ENCODE measurements at places on chromosomes 3 and 15.
A peak's percentile ranks its signal among the peaks of the same experiment; 100 is the strongest.

DNA sequence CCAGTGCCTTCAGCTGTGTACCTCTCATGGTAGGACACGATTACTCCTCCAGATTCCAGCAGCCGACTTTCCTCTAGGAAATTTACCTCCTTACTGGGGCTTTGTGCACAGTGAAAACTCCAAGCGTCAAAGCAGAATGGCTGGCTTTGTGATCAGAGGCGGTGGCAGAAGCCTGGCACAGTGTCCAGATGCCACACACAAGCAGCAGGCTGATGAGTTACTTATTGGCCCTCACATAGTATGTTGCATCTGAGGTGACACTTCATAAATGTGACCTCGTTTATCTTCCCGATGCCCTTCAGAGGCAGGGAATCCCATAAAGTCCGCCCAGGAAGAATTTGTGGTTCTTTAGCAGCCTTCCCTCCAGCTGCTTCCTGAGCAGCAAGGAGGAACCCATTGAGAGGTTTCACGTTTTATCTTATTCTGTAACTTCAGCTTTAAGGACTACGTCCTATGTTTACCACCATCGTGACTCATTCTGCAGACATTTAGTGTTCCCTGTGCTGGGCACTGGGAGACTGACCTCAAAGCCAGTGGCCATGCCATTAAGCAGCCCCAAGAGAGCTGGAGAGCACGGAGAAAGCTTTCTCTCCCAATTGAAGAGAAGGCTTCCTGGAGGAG is 107.1 kb upstream of the C15orf61 start:
- no peak for DNase-seq

GRCh38 chr3:196502775-196503195 is 783 bp downstream of the RNF168 start:
- DNase-seq = peak; percentile 32

GRCh38 chr3:56173601-56174000 is 294.7 kb downstream of the ERC2 start:
- DNase-seq = no peak

GRCh38 chr3:66703501-66703900 is 202.7 kb upstream of the LRIG1 start:
- no peak for DNase-seq

DNA sequence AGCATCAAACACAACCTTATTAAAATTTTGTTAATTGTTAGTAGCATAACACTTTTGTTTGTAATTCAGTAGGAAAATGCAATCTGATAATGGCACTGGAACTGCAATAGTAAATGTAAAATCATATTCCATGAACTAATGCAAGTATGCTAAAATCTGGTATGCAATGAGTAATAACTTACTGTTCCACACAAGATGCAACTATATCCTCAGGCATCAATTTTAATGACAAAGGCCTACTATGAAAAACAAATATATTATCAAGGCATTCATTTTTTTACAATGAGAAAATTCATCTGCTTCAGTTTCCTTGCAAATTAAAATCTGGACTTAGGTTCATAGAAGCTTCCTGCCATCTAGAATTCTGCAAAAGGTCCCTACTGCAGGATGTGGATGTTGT is 1.4 kb upstream of the NSMCE3 start:
- no peak for DNase-seq

- no peak for DNase-seq
These were observed 33.3 kb downstream of the TRPM7 start for GRCh38 chr15:50653156-50653743.

GRCh38 chr3:22373182-22373581 is 622.2 kb upstream of the ZNF385D start:
- DNase-seq = no peak

DNA sequence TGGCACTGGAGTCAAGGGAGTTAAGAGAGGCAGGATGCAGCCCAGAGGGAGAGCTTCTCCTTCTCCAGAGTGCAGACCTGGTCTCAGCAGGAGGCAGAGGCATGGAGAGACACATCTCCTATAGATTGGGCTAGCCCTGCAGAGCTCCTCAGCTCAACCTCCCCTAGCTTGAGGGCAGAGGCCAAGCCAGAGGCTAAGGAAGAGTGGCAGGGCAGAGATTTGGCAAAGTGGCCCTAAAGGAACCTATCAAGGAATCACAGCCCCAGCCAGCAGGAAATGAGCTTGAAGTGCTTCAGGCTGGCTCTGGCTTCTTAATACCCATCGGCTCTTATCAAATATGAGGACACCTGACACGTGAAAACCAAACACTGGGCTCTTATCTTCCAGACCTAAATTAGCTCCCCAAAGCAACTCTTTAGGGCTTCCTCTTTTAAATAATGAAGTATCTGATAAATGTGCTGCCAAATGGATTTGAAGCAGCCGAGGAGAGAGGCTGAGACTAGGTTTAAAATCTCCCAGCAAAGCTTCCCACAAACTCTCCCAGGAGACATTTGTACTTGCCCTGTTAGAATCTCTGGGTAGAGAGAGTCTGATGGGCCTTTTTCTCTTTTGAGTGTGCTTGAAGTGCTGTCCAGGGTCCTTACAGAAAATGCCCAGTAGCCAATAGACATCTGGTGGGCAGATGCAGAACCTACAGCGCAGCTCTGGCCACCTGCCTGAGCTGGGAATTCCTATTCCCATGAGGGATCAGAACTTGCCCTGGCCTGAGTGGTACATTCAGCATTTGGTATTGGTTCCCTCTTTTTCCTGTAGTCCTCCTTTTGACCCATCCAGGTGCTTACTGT is 271.4 kb downstream of the CLSTN2 start:
- peak; percentile 17 for DNase-seq
